Esophagus mucosa (tissue), 1 donor: ENCODE measurements at places on chromosomes 5 and 9. TPM values are rescaled to one million over a fixed set of nuclear protein-coding genes. Genes with fewer than 3 reads are reported as not detected.

Gene OTP
- total RNA-seq: not detected

Gene RASEF
- 8.1 TPM for total RNA-seq

Gene RELL2
- total RNA-seq: 4.5 TPM

Gene FBP1
- total RNA-seq: 1.2 TPM

Gene SERF1A
- 3.6 TPM for total RNA-seq

Gene DMRT1
- not detected for total RNA-seq

DNA sequence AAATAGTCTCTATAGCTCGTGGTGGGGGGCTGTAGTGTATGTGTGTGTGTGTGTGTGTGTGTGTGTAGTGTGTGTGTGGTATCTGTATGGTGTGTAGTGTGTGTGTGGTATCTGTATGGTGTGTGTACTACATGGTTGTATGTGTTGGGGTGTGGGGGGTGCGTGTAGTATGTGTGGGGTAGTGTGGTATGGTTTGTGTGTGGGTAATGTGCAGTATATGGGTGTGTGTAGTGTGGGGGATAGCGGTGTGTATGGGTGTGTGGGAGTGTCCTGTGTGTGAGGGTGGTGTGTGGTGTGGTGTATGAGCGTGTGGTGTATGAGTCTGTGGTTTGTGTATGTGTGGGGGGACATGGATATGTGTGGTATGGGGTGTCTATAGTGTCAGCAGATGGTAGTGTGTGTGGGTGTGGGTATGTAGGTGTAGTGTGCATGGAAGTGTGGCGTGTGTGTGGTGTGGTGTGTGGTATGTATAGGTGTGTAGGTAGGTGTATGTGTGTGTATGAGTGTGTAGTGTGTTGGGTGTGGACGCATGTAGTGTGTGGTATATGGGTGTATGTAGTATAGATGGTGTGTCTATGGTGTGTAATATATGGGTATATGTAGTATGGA, 145.8 kb upstream of the IQGAP2 start:
- ATAC-seq: peak; percentile 29

DNA sequence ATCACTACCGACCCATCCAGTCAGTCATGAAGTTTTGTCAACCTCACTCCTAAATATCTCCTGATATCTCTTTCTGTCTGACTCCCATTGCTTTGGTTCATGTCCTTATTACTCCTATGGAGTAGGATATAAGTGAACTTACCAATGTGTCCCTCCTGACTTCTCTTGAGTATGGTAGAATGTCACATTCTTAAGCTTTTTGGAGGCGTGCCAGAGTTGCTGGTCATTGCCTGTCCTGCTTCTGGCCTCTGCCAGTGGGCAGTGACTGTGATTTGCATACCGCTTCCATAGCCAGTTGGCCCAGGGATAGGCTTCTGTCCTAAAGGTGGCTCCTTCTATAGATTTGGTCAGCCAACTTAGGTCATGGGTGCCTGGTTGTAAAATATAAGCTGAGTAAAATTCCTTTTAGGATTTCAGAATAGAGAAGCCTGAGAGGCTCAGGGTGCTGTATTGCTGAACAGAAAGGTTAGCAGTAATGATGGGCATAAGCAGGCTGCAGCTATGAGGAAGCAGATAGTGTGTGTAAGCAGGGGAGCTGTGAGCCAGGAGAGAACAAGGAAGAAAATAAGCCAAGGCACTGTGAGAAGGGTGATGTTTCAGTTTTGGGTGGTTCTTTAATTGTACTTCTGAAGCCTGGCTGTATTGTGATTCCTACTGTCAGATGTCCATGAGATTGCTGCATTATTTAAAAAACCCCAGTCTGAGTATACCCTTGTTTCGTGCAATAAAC, 16.1 kb upstream of the MARCHF3 start:
- no peak for ATAC-seq

DNA sequence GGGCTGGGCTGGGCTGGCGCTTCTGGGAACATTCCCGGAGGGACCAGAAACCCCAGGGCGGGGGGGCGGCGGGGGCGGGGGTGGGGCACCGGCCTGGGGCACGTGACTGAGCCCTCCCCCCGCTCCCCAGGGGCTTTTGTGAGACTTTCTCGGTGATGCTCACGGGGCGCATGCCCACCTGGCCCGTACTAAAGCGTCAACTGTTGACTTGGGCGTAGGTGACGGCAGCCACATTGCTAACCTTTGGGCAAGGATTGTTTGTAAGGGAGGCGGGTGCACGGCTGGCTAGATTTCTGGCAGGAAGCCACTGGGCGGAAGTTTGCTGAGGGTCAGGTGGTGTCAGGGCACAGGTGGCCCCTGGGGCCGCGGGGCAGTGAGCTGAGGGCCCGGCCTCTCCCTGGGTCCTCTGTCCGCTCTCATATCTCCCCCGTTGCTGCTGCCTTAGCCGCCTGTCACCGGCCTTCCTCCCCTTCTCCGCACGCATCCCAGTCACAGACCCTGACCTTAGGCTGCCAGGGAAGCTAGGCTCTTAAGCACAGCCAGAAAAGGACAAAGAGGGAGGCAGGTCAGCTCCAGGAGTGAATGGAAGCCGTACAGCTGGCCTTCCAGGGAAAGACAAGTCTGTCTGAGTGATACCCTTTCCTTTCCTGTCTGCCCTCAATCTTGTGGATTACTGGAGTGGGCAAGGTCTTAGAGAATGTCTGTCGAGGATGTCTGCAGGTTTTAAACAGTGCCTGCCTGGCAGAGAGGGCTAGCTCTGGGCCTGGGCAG, 812 bp downstream of the CACFD1 start:
- peak; percentile 10 for ATAC-seq

- ATAC-seq: no peak
Observed at GRCh38 chr9:114395768-114396167, 8.0 kb upstream of the AKNA start.

GRCh38 chr9:112005939-112006338, 109.3 kb downstream of the UGCG start:
- ATAC-seq: no peak

DNA sequence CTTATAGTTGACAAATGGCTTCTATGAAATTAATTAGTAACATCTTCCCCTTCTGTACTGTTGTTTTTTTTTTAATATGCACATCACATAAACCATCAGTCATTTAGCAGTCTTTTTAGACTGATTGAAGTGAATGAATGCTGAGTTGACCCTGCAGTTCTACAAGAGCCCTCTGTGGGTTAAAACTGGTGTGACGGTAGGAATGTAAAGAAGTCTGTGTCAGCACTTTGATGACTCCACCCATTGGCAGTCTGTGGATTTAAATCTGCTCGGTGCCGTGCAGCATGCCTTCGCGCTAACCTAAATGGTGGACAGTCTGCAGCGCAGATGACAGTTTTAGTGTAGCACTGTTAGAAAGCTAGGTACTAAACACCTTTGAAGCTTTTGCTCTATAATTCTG, 3.1 kb downstream of the GTF3C4 start:
- ATAC-seq: peak; percentile 55

DNA sequence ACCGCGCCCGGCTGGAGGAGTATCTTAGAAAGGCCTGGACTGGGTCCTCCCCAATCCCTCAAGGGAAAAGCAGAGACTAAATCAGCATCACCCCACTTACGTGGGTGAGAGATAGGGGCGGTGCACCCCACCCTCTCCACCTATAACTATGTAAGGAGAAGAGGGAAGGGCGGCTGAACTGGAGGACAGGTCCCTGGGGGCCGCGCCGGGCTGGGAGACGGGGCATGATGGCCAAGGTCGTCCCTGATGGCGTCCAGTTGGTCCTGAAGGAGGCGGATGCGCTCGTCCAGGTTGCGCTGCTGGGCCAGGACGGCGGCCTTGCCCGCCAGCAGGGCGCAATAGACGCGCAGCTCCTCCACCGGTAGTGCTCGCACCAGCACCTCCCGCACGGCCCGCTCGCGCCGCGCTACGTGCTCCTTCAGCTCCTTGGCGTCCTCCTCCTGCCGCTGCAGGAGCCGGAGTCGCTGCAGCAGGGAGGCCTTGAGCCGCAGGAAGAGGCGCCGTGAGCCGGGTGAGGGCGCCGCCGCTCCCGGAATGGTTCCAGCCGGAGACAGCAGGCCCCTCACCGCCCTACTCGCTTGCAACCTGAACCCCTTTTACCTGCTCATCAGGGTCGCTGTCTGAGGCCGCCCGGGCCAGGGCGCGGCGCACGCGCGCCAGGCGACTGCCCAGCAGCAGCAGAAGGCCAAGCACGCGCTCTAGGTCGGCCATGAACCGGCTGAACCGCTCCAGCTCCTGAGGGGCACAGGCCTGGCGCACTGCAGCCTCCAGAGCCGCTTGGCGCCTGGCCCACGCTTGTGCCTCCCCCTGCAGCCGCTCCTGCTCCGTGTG, 7.6 kb downstream of the SHROOM1 start:
- ATAC-seq: peak; percentile 63

GRCh38 chr5:36177154-36177553, 25.2 kb downstream of the SKP2 start:
- no peak for ATAC-seq
